Aortic smooth muscle cell (primary cell): ENCODE measurements at places on chromosomes 2 and 18. TPM values are rescaled to one million over a fixed set of nuclear protein-coding genes. Genes with fewer than 3 reads are reported as not detected.

The TMX3 gene
- total RNA-seq, result 85.1 and 103 TPM in 2 replicates

The TLX2 gene
- 0.06 TPM in 1 of 2 replicates, not detected in the other for total RNA-seq

The COA5 gene
- total RNA-seq, result 34.1 and 37.8 TPM in 2 replicates

The IL36A gene
- total RNA-seq, result not detected in 2 replicates

The SCYGR4 gene
- total RNA-seq, result not detected in 2 replicates

The MPP4 gene
- total RNA-seq, result 1.7 and 2.0 TPM in 2 replicates

The MALL gene
- total RNA-seq, result 12.3 and 44.5 TPM in 2 replicates

The SLC4A3 gene
- total RNA-seq, result 0.40 and 0.50 TPM in 2 replicates

The KCNE4 gene
- total RNA-seq, result 10.8 and 14.0 TPM in 2 replicates

The ALLC gene
- total RNA-seq, result not detected in 2 replicates

The STPG4 gene
- total RNA-seq, result 0.44 and 0.53 TPM in 2 replicates

The GRB14 gene
- 4.2 and 6.1 TPM in 2 replicates for total RNA-seq

The SERPINB10 gene
- 0.13 TPM in 1 of 2 replicates, not detected in the other for total RNA-seq

The HSBP1L1 gene
- total RNA-seq, result 5.2 and 5.4 TPM in 2 replicates

The PDE11A gene
- total RNA-seq, result under 0.01 and 0.13 TPM in 2 replicates

The PLCL1 gene
- 18.6 and 40.2 TPM in 2 replicates for total RNA-seq

The TEX44 gene
- not detected in 2 replicates for total RNA-seq

The NEMP2 gene
- total RNA-seq, result 4.5 and 4.6 TPM in 2 replicates

The KATNAL2 gene
- 3.4 and 4.1 TPM in 2 replicates for total RNA-seq

The DCC gene
- 0.13 TPM in 1 of 2 replicates, not detected in the other for total RNA-seq

The FAM237A gene
- total RNA-seq, result not detected in 2 replicates

The EPHA4 gene
- total RNA-seq, result 4.8 and 8.2 TPM in 2 replicates

The GPR39 gene
- total RNA-seq, result 7.5 and 10.7 TPM in 2 replicates

The SERPINB7 gene
- total RNA-seq, result not detected in 2 replicates

The PGAP1 gene
- 6.3 and 7.7 TPM in 2 replicates for total RNA-seq

The GALM gene
- 17.3 and 18.0 TPM in 2 replicates for total RNA-seq

The ERICH2 gene
- not detected in 2 replicates for total RNA-seq

The REG3G gene
- not detected in 2 replicates for total RNA-seq

The B3GNT7 gene
- 0.25 and 0.26 TPM in 2 replicates for total RNA-seq

The EFHD1 gene
- total RNA-seq, result 1.1 and 5.5 TPM in 2 replicates

The TUBB8B gene
- total RNA-seq, result not detected in 2 replicates

The FOXI3 gene
- total RNA-seq, result not detected in 2 replicates
